ENCODE measurements at places on chromosomes 2 and 18. TPM values are rescaled to one million over a fixed set of nuclear protein-coding genes. Genes with fewer than 3 reads are reported as not detected.

Gene SIGLEC15
- polyA plus RNA-seq = 0.66 TPM

Gene YES1
- polyA plus RNA-seq = 82.0 TPM

DNA sequence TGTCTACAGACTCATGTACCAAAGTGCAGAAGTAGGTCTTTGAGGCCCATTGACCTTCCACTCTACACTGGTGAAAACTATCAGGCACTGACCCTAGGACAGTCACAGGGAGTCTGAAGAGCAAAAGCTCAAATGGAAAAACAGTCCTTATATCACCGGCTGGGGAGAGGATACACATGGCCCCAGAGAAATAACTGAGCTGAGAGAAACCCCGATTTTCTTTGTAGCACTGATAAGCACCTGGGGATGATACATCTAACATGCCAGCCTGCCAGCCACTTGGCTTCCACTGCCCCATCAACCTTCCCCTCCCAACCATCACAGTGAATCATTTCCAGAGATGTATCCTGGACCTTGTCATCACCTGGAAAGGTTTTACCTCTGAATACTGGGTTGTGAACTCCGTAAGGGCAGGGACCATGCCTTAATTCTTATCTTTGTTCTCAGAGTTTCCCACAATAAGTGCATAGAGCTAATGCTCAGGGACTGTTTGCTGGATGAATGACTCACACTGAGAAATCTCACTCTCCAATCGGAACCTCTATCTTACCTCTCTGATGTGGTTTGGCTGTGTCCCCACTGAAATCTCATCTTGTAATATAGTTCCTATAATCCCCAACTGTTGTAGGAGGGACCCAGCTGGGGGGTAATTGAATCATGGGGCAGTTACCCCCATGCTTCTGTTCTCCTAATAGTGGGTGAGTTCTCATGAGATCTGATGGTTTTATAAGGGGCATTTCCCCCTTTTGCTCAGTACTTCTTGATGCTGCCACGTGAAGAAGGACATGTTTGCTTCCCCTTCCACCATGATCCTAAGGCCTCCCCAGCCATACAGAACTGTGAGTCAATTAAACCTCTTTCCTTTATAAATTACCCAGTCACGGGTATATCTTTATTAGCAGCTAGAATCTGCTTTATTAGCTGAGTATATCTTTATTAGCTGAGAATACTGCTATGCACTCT, 37.1 kb downstream of the EVA1A start:
- DNase-seq = no peak

DNA sequence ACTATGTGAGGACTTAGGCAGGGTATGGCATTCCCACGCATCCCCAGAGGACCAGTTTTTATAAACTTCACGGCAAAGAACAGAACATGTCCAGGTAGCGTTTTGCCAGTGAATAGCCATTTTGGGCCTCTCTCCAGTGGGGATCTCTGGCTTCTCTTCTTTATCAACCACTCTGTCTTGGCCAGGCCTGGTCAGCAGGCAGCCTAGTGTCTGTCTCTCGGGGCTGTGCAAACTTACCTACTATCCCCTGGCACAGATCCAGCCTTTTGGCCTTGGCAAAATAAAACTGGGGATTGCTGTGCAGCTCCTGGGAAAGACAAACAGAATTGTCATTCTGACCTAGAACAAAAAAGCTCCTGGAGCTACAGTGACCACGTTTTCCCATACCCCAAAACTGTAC, 14.5 kb downstream of the CAPN14 start:
- DNase-seq = no peak

DNA sequence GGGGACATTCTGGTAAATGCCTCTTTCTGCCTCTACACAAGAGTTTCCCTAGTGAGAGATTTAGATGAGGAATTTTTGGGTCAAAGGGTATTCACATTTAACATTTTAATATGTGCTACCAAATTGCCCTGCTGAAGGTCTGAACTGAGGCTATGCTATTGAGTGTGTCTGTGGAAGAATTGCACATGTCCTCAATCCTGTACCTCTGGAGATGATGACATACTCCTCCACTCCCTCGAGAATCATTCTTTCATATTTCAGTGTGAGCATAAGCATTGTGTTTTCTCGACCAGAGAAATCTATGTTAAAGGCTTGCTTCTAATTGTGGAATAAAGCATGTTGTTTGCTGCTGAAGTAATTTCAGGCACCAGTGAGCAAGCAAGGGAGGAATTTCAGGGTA, 110.5 kb downstream of the TSN start:
- DNase-seq = no peak
